ENCODE measurements at places on chromosomes 6 and 20. TPM values are rescaled to one million over a fixed set of nuclear protein-coding genes. Genes with fewer than 3 reads are reported as not detected.

CRISP2 gene
- total RNA-seq = not detected

LGSN gene
- total RNA-seq = 10.8 TPM

EEF1A2 gene
- total RNA-seq = 32.0 TPM

GRCh38 chr6:128886706-128887105 lies 3.8 kb downstream of the LAMA2 start:
- no peak for DNase-seq

- DNase-seq = no peak
Measured at GRCh38 chr6:148044261-148044751, 298.3 kb upstream of the SASH1 start.

- DNase-seq = peak; percentile 84
Measured at GRCh38 chr20:63628246-63628975, 1.5 kb upstream of the GMEB2 start.

Data from Caco-2 (cell line).